ENCODE measurements at places on chromosomes 2 and 18.

DNA sequence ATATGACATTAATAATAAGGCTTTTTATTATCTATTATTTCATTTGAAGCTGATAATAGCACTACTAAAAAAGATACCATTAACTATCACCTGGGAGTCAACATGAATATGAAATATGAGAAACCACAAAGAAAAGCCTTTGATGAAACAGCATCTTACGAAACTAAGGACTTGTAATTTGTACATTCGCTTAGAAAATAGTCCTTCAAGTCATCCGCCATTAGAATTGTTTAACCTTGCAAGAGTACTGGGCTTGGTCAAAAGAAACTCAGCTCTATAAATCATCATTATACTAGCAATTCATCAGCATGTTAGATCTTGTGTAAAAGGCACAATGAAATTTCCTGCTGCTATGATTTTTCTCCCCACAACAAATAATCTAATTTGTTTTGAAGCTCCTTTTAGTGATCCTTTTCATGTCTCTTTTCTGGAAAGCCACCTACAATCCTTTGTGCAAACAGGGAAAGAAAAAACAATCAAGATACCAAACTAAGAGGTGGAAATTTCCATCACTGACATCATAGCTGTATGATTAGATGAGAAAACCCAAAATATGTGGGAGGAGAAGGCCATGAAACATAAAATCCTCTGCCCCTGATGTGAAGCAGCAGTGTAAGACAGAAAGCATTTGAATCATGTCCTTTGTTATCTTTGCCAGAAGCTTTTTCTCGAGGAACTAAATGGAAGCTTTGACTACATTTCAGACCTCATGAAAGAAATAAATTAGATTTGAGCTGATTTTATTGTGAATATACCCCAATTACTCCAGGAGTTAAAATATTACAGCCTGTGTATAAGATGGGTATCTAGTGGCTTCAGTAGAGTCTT is 31.2 kb downstream of the SCN9A start:
- DNase-seq: no peak

- no peak for DNase-seq
Measured at GRCh38 chr2:160695402-160696086, 201.9 kb upstream of the RBMS1 start.

- no peak for DNase-seq
Measured at GRCh38 chr18:45713239-45713638, 10.7 kb upstream of the SLC14A1 start.

- DNase-seq: no peak
Measured at GRCh38 chr2:65639156-65639864, 206.9 kb upstream of the SPRED2 start.

DNA sequence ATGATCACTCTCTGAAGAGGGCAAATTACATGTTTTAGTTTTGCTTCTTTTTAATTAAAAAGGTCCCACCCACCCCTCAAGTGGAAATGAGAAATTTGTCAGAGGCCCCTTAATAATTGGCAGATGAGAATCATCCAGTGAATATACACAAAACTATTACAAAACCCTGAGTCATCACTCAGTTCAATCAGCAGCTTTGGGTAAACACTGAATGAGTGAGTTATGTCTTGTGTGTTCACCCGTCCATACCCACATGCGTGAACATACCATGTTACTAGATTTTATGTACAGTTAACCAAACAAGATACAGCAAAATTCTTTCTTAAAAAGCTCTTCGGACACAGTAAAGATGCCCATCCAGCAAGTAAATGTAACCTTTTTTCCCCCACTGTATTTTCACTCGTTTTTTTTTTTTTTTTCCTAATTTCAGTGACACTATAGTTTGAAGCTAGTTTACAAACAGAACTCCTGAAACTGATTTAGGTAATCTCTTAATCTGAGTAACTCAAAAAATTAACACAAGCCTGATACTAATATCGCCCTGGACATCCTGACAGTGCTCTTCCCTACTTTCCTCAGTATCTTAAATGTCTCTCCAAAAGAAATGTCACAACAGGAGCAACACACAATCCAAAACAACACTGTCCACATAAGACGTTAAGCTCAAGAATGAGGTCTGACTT is 1.4 kb downstream of the PSME4 start:
- DNase-seq: no peak

- no peak for DNase-seq
Measured at GRCh38 chr2:235458839-235459273, 35.0 kb upstream of the AGAP1 start.

- DNase-seq: no peak
Measured at GRCh38 chr18:13895505-13896033, 19.8 kb downstream of the MC2R start.

GRCh38 chr2:12685956-12686355 is 30.8 kb upstream of the TRIB2 start:
- no peak for DNase-seq

- DNase-seq: no peak
Measured at GRCh38 chr18:13300029-13300428, 81.5 kb downstream of the LDLRAD4 start.

DNA sequence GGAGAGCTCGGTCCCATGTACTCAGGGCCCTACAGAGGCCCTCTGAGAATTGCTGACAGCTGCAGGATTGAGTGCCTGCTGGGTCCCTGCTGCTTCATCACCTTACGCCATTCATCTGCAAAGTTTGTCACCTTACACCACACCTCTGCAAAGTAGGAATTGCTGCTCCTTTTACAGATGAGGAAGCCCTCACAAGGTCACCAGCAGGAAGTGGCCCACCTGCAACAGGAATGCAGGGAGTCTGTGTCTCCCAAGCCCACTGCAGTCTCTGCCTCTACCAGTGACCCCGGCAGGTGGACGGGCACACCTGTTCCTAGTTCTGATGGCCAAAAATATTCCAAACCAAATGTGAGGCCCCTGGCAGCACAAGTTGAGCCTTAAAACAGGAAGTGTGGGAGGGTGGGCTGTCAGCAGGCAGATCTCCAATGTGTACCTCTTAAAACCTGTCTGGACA is 441.4 kb downstream of the NBAS start:
- DNase-seq: no peak

DNA sequence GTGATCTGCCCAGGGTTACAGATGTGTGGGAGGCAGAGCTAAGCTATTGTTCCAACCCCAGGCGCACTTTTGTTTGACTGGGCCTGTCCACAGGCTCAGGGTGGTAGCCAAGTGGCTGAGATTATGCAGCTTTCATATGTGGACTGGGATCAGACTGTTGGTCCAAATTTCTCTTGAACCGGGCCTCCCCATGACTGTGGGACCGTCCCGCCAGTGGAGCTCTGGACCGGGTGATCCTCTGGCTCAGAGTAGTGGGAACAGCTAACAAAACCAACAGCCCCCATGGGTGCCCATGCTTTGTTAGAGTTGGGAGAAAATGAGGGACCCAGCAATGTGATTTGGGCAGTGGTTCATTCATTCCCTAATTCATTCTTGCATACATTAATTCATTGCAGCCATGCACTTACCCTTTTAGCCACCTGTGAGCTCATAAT is 86.8 kb upstream of the HS6ST1 start:
- DNase-seq: no peak

DNA sequence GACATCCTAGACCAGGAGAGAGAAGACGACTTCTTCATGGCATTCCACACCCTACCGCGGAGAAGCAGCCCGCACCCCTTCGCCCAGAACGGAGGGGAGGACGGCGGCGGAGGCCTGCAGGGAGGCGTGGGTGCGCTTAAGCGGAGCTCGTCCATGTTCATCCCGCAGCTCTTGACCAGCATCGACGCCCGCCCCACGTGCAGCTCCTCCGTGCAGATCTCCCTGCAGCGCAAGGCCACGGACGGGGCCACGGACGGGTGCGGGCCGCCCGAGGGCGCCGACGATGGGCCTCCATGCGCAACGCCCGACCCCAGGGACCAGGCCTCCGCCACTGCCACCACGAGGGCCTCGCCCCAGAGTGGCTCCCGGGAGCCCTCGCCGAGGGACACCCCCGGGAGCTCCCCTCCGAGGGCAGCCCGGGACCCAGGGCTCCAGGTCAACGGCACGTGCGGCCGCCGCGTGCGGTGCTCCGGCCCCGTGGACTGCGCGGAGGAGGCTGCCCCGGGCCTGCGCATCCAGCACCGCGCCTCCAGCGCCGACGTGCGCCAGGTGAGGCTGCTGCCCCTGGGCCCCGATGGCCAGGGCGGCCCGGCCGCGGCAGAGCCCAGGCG is 211.8 kb downstream of the NEDD4L start:
- DNase-seq: no peak

DNA sequence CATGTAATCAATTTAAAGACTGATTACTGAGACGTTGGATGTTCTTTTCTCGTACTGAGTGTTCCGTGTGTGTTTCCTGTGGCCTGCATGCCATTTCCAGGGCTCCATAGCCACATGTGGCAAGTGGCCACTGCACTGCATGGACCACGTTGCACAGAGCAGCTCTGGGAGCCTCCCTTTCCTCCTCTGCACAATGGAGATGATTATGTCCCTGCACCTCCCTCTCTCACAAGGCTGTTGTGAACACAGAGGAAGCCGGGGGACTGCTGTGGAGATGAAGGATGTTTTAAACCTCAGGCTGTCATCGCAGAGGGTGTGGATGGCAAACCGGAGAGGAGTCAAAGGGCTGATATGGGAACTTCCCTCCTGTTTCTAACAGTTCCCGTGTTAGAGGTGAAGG is 87.7 kb downstream of the TGOLN2 start:
- DNase-seq: no peak

GRCh38 chr2:96526615-96527285 is 9.8 kb upstream of the ARID5A start:
- DNase-seq: no peak

GRCh38 chr2:217162533-217162932 is 302.7 kb upstream of the TNP1 start:
- no peak for DNase-seq

DNA sequence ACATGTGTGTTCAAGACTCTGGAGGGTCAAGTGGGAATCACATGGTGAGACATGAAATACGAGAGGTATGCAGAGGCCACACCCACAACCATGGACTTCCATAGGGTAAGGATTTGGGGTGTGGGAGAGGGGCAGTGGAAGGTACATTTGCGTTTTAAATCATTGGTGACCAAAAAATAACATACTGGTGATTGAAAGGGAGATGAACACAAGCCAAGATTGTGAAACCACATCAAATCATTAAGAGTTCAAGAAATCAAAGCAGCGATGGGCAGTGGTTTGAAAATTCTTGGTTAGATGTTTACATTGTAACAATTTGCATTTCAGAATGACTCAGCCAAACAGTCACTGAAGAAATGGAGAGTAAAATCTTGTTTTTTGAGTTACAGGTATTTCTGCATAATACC is 1.9 kb upstream of the CABYR start:
- no peak for DNase-seq

- no peak for DNase-seq
Measured at GRCh38 chr18:37567994-37568359, 2.4 kb upstream of the CELF4 start.

- no peak for DNase-seq
Measured at GRCh38 chr2:80246534-80246933, 58.0 kb downstream of the LRRTM1 start.

DNA sequence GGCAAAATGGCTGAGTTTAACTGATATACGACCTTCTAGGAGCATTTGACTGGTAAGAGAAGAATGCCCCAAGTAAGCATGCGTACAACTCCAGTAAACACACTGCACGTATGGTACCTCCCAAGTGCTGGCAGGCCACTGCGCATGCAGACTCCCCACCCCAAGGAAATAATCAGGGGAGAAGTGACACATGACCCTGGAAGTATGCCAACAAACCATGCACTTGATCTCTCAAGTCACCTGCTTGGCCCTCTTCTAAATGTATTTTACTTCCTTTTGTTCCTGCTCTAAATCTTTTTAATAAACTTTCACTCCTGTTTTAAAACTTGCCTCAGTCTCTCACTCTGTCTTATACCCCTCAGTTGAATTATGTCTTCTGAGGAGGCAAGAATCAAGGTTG is 129.8 kb upstream of the COL5A2 start:
- DNase-seq: no peak

DNA sequence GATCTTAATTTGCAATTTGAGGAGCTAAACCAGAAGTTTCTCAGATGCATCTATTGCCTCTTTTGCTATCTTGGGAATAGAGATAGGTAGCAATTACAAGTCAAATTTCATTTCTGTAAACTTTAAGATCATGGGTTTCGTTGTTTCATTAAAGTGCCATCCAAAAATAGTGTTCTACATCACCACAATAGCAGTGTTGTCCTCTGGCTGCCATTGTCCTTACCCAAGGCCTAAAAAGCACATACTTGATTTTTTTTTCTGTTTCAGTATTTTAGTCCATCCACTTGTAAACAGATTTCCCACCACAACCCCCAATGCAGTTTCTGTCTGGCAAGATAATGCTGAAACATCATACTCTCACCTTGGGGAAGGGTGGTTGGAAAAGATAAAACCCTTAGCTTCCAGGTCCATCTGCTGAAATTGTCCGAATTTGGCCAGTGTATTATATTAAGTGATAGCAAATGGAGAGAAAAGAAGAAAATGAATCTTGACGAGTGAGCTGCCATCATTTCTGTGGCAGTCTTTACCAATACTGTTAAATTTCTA is 136.2 kb downstream of the LCLAT1 start:
- DNase-seq: no peak

DNA sequence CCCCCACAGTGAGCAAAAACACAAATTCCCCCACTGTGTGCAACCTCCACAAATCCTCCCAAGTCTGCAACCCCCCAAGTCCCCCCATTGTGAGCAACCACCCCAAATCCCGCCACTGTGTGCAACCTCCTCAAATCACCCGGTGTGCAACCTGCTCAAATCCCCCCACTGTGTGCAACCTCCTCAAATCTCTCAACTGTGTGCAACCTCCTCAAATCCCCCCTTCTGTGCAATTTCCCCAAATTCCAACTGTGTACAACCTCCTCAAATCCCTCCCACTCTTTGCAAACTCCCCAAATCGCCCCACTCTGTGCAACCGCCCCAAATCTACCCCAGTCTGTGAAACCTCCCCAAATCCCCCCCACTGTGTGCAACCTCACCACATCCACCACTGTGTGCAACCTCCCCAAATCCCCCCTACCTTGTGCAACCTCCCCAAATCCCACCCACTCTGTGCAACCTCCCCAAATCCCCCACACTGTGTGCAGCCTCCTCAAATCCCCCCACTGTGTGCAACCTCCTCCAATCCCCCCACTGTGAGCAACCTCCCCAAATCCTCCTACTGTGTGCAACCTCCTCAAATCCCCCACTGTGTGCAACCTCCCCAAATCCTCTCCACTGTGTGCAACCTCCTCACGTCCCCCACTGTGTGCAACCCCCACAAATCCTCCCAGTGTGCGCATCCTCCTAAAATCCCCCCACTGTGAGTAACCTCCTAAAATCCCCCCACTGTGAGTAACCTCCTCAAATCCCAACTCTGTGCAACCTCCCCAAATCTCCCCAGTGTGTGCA is 115.2 kb downstream of the TPO start:
- DNase-seq: no peak

GRCh38 chr2:61410185-61410584 is 60.7 kb downstream of the USP34 start:
- DNase-seq: no peak
